ENCODE measurements at places on chromosomes 4 and X.

- no peak for DNase-seq
Observed at GRCh38 chr4:156948133-156948532, 23.5 kb downstream of the PDGFC start.

DNA sequence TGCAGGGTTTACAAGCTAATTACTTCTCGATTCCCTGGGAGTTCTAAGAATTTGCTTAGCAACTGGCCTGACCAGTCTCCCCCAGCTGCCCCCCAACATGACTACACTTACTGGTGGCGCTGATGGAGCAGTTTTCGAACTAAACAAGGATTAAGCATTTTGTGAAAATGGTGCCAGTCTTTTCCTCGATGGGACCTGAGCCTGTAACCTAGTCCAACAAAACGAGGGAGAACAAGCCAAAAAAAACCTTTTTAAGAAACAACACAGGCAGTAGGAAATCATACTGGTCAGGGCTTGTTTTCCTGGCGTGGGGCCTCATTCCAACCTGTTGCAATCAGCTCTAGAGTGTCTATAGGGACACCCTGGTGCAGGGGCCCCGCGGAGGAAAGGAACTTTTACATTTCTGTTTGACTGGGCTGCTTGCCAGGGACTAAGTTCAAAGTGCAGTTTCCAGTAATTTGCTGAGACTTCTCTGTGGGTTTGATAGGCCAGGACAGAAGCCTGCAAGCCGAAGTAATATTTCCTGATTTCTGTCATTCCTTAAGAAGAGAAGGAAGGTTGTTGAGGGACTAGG, 158.7 kb downstream of the SPRY1 start:
- no peak for DNase-seq

DNA sequence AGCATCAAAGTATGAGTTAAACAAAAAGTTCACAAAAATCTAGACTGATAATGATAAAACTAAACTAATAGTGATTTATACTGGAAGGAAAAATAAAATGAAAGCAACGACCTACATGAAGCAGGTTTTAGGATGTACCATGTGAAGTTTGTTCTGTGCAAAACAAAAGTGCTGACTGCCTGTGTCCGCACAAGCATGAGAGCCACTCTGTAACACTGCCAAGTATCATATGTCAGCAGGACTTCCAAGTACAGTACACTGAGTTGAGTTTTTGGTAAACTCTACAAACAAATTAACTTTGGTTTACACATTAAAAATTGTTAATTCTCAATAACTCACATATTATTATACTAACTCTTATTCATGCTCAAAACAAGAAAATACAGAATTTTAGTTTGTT, 459.0 kb downstream of the PDGFC start:
- DNase-seq: no peak

GRCh38 chrX:43350935-43351334, 305.2 kb upstream of the MAOA start:
- no peak for DNase-seq

GRCh38 chr4:129344058-129344457, 248.1 kb downstream of the C4orf33 start:
- no peak for DNase-seq

DNA sequence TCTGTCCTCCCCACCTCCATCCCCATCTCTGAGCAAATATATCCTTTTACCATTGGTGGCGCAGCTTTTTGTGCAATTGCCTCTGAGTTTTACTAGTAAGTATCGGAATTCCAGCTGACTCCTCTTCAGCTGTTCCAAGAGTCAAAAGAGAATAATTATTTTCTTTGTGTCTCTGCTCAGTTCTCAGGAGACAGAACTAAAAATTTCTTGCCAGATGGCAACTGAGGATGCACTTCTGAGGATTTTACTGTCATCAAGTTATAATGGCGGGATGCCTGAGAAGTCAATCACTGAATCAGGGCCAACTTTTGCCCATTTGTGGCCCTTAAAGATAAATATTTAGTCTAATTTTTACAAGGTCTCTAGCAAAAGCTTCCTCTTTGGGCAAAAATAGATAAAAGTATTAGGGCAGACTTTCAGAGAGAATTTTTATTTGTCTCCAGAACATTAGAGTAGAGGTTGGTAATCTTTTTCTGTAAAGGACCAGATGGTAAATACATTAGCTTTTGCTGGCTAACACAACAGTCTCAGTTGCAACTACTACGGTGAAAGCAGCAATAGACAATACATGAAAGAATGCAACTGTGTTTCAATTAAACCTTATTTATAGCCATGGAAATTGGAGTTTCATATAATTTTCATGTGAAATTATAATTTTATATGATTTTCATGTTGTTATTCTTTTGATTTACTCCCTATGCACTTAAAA, 15.6 kb upstream of the ADGRA3 start:
- no peak for DNase-seq

DNA sequence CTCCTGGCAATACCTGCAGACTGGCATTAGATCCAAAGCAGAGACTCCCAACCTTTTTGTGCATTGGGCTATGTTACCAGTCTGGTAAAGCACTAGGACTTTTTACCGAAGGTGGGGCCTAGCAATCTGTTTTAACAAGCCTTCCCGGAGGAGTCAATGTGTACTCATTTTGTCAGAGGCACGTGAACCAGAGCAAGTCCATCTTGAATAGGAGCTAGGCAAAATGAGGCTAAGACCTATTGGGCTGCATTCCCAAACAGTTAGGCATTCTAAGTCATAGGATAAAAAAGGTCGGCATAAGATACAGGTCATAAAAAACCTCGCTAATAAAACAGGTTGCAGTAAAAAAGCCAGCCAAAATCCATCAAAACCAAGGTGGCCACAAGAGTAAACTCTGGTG, 22.3 kb downstream of the ADGRA3 start:
- DNase-seq: no peak

DNA sequence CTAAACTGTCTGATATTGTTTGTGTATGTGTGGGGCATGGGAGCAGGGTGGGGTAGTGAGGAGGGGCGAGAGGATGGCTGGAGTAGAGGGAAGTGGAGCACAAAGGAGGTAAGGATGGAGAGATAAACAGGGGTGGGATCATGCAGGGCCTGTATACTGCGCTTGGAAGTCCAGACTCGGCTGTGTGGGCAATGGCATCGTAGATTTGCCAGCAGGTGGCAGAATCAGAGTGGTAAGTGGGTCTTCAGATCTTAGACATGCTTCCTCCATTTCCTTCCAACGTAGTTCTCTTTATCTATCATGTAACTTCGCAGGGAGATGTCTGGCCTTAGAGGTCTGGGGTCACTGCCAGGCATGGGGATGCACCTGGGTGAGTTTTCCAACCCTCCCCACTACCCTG, 155.5 kb downstream of the PDGFRA start:
- DNase-seq: no peak

DNA sequence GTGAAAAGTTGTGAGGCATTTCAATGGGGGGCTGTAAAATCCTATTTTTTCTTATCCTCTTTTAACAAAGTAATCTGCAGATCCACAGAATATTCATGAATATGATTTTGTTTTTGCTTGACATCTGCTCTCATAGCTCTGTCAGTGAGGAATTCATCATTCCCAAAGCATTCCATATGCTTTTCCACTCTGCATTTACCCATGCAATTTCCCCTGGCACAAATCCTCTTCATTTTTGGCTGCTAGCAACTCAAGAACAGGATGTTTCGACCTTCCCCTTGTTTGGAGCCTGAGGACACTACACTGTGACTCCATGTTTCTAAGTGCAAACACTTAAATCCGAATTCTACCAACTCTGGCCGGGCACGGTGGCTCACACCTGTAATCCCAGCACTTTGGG, 48.5 kb downstream of the KLHL15 start:
- no peak for DNase-seq

DNA sequence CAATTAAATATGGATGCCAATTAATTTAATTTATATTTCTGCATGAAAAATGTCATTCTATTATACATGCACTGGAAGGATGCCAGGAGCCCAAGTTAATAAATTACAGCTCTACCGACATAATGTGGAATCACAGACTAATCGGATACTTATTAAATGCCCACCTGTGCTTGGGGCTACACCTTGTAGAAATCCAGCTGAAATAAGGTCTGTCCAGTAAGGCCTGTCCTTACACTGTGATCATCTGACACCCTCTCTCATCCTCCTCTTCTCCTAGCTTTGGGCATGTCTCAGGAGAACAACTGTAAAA, 6.0 kb upstream of the SHISA3 start:
- no peak for DNase-seq

GRCh38 chr4:2781911-2782310, 11.0 kb upstream of the SH3BP2 start:
- DNase-seq: no peak

DNA sequence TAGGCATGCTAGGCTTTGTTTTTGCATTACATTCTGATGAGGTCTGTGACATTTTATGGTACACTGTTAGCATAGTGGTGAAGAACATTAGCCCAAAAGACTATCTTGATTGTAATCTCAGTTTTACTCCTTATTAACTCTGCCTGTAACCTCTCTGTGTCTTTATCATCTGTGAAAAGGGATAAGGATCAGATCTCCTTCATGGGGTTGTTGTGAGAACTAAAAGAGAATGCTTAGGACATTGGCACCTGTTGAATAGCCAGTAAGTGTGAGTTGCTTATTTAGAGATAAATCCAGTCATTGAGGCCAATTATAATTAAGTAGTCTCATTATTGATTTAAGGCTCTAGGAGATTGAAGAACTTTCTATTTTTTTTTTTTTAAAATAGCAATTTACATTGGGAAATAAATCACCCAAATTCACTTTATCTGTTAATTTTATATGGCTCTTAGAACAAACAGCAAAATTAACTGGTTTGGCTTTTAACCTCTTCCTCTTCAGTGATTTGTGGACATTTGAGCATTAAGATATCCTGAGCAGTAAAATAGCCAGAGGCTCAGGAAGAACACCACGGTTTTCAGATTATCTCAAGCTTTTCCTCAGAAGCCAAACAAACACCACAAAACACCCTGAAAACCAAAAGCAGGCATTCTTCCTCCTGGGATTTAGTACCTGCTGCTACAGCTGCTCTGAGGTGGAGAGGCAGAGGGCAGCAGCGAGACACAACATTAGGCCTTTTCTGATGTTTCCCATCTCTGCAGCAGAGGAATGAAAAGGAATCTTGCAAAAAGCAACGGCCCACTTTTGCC, 192.9 kb downstream of the ARHGAP10 start:
- no peak for DNase-seq

DNA sequence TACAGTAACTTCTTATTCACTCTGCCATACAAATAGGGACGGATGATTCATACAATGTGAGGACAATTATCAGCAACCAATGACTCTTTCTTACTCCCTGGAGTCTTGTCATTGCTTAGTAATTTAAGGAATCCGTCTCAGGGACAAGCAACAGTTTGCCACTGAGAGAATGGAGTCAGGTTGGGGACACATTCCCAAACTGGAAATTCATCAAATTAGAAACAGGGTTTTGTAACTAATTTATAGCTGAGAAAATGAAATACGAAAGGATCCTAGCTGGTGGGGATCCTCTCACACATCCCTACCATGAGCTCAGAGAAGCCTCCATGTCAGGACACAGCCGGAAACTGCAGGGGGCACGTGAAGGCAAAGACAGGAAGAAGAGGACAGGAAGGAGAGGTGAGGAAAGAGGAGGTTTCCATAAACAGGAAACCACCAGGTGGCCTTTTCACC, 50.4 kb upstream of the KDR start:
- no peak for DNase-seq

DNA sequence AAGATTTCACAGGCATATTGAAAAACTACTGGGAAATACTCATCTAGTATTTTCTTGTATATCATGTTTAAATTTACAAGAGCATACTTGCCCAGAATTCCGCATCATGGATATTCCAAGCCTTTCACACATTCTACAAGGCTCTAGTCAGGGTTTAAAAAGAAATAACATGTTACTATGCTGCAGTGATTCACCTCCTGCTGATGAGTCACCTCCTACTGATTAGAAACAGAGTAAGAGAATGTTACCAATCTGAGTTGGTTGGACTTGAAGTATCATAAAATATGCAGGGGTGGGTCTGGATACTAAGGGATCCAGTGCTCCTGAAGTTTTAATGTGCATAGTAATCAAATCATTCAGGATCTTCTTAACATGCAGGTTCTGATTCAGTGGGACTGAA, 192.0 kb upstream of the ANK2 start:
- no peak for DNase-seq

DNA sequence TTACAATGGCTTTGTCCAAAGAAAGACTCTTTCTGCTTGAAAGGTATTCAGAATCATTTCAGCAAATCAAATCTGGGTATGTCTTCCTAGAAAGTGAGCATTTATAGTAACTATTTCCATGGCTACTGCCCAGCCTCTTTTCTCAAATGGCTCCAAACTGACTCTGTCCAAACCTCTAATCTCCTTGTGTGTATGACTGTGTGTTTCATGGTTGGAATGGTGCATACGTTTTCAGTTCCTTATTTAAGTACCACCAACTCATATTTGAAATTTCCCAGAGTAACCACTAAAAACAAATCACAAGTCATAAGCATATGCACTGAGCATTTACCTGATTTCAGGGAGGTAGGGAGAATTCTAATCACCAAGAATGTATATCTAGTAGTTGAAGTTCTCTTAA, 106.0 kb downstream of the TMEM144 start:
- DNase-seq: no peak

DNA sequence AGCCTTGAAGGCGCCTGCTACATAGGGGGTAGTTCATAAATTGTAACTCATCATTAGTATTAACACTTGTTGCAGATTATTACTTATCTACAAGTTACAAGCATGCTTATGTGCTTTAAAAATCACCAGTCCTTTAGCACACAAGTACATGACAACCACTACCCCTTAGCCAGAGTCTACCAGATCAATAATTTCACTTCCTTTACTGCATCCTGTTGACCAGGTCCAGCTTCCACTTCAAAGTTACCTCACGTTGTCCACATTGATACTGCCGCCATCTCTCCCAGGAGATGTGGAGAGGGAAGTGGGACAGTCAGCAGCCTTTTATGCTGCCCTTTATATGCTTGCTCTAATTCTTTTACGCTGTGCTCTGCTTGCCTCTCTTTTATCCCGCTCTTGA, 231.3 kb upstream of the CXXC4 start:
- DNase-seq: no peak

- peak; percentile 8 for DNase-seq
Observed at GRCh38 chr4:6332042-6332668, 62.5 kb downstream of the WFS1 start.

- no peak for DNase-seq
Observed at GRCh38 chr4:52657292-52657617, 1.8 kb downstream of the USP46 start.

- DNase-seq: no peak
Observed at GRCh38 chrX:121283921-121284320, 236.5 kb downstream of the GLUD2 start.

DNA sequence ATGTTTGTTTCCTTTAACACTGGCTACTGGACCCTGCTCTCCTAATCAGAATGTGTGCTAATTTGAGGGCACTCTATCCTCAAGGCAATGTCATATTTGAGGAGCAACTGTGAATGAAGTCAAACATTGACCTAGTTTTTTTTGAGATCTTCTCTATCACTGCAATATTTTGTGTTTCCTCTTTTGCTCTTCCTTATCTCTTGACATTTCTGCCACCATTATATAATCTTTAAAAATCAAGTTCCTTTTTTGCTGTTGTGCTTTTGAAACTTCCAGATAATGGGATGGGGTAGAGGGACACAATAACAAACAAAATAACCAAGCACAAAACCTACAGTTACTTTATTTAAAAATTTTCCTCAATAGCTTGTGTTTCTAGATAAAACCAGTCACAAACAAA, 7.4 kb upstream of the WDFY3 start:
- no peak for DNase-seq

Measured in stimulated activated CD4-positive, alpha-beta T cell treated with anti-CD3 and anti-CD28 coated beads, Interleukin-12 subunit alpha, Interleukin-12 subunit beta, amount 100 ng/mL, for 4 hours (primary cell).